RKO (cell line): ENCODE measurements at places on chromosomes 16 and 17.

- no peak for DNase-seq
These were observed 43.8 kb downstream of the ELAC2 start for GRCh38 chr17:12974005-12974531.

DNA sequence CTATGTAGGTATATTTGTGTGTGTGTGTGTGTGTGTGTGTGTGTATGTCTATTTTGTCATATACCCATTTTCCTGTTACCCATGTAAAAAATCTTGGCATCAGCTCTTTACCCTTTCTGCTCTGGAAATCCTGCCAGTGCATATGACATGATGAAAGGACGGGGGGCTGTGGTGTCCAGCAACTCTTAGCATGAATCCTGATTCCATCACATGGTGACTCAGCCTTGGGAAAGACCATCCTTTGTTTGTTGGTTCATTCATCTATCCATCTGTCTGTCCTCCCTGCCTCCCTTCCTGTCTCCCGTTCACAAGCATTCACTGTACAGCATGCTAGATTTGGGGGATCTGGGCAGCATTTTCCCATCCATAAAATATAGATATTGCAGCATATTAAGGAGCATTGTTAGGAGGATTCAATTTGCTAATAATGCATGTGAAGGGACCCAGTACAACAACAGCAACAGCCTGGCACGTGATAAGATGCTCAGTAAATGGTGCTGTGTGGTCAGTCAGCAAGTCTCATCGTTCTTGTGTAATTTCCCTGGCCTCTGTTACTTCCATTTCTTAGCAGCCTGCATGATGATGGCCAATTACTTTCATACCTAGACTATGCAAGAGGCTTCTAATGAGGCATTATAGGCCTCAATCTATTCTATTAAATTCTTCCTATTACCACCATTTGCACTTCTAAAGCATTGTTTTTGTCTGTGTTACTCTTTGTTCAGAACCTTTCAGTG lies 191.0 kb downstream of the PRKCA start:
- no peak for DNase-seq

GRCh38 chr16:60641067-60641665 lies 1395.1 kb downstream of the CDH8 start:
- no peak for DNase-seq

DNA sequence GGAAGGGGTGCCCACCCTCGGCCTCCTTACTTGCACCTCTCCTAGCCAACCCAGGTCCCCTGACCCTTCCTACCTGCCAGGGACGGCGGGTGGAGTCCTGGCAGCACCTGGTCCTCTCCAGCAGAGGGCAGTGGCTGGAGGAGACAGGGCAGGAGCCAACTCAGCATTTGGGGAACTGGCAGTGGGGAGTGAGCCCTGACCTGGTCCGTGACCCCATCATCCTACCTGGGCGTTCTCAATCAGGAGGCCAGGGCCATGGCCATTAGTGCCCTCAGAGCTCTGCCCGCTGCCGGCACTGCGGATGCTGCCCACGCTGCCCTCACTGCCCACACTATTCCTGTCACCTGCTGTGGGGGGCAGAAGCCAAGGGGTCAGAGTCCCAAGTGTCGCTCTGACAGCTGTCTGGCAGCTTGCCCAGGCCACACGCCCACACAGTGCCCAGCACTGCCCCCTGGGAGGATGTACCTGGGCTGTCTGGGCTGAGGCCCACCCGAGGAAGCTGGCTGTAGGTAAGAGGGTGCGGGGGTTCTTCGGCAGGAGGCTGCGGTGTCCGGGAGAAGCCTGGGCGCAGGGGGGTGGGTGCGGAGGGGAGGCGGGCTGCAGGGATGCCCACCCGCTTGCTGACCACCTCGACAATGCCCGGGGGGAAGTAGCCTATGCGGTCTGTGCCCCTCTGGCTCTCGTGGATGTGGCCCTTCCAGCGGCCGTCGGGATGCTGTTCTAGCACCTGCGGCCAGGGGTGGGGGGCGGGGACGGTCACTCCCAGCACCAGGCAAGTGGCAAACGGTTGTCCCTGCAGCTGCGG lies 10.8 kb downstream of the CASKIN2 start:
- no peak for DNase-seq

- no peak for DNase-seq
These were observed 97.1 kb downstream of the DNAH3 start for GRCh38 chr16:21053590-21053989.

- no peak for DNase-seq
These were observed 165.0 kb upstream of the ELAC2 start for GRCh38 chr17:13182854-13183253.

DNA sequence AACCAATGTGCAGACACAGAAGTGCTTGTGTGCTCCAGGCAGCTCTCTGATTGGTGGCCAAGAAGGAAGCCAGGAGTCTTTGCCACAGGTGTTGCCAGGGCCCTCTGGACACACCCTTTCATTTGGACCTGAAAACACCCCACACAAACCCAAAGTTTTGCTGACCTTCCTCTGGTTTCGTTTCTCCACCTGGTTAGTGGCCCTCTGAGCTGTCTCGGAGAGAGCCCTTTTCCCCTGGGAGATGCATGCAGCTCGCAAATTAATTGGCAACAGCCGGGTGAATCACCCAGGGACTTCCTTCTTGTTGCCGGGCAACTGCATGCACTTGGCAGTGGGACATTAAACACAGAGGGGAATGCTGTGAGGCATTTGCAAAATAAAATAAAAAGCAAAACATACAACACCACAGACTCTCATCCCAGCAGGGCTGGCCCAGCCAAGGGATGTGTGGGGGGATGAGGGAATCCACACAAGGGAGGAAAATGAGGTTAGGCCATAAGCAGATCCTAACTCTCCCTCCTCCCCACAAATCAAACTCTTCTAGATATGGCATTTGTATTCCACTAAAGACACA lies 286.6 kb downstream of the SOX9 start:
- DNase-seq, result peak; percentile 70

- DNase-seq, result no peak
These were observed 2.1 kb downstream of the OMG start for GRCh38 chr17:31294820-31295488.

DNA sequence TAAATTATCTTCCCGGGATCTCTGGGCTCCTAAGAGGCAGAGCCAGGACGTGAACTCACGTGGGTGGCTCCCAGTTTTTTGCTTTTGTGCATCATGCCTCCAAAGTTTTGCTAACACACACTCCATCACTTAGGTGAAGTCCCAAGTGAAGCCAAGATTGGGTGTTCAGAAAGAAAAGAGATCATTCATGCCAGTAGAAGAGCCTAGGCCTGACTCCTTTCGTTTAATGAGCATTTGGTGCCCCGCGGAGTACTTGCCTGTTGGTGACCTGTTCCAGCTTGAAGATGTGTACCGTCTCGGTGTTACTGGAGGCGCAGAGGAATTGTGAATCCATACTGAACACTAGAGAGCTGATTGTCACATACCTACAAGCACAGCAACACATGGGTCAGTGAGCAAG lies 24.1 kb downstream of the WIPI1 start:
- no peak for DNase-seq

DNA sequence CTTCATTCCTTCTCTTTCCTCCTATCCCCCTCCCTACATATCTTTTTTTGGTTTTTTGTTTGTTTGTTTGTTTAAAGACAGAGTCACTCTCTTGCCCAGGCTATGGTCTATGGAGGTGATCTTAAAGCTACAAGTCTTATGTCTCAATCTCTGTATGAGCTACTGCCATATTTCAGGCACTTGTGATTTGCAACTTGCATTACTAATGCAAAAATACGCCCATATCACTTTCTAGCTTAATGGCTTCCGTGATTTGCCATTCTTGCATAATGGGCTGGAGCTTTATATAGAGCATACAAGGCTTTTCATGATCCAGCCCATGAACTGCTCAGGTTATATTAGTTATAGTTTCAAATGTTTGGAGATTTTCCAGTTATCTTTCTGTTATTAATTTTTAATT lies 7.5 kb downstream of the CFAP97D1 start:
- DNase-seq, result no peak

- no peak for DNase-seq
These were observed 58.3 kb downstream of the CCT6B start for GRCh38 chr17:34902831-34903547.

DNA sequence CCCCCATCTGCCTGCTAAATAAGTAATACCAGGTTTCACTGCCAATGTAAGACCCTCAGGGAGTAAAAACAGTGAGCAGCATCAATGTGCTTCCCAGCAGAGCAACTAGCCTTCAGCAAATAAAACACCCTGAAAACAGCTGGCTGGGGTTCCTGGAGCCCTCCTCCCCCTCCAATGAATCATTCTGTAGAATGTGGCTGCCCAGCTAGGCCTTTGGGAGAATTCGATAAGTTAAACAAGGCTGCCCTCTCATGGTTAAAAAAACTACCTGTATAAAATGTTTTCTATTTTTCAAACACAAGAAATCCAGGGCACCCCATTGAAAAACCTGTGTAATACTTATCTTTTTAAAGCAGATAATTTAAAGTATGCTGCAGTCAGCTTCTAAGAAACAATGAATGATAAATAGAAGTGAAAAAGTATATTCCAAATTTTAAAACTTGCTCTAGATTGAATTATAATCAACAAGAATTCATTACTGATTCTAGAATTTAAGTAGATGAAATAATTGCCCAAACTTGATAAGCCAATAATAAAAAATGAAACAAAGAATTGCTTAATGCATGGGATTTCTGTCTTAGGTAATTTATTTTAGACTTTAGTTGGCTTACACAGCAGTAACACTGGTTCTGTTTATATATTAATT lies 9.4 kb upstream of the TOM1L1 start:
- peak; percentile 79 for DNase-seq
